Activated CD4-positive, alpha-beta T cell treated with anti-CD3 and anti-CD28 coated beads for 4 hours (primary cell): ENCODE measurements at places on chromosomes 16 and 17.

GRCh38 chr17:12407495-12408252, 258.0 kb upstream of the MYOCD start:
- DNase-seq, result no peak

- no peak for DNase-seq
These were observed 3.4 kb downstream of the TRAF4 start for GRCh38 chr17:28747051-28747691.

GRCh38 chr17:81489012-81489997, 23.3 kb downstream of the ACTG1 start:
- no peak for DNase-seq

GRCh38 chr16:25279491-25279890, 21.8 kb upstream of the ZKSCAN2 start:
- DNase-seq, result no peak

GRCh38 chr16:64077242-64077641, 1044.6 kb downstream of the CDH11 start:
- no peak for DNase-seq
